NCI-H526 treated with DMSO at 0.1 percent for 48 hours (cell line): ENCODE measurements at places on chromosomes 7 and 10.

DNA sequence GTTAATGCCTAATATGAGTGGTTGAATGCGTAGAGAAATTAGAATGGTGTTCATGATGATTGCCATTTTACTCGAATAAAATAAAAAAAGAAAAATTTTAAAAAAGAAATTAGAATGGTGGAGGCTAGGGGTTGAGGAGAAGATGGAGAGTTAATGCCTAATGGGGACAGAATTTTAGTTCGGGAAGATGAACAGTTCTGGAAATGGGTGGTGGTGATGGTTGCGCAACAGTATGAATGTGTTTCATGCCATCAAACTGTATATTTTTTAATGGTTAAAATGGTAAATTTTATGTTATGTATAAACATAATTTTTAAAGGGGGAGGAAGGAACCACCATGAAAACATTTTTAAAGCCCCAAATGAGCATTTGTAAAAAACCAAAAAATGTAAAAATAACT lies 140.1 kb upstream of the AGK start:
- no peak for DNase-seq

- DNase-seq, result no peak
Measured at GRCh38 chr7:147044941-147045340, 928.3 kb downstream of the CNTNAP2 start.

GRCh38 chr7:100154651-100155491 lies 3.7 kb downstream of the TRAPPC14 start:
- no peak for DNase-seq

DNA sequence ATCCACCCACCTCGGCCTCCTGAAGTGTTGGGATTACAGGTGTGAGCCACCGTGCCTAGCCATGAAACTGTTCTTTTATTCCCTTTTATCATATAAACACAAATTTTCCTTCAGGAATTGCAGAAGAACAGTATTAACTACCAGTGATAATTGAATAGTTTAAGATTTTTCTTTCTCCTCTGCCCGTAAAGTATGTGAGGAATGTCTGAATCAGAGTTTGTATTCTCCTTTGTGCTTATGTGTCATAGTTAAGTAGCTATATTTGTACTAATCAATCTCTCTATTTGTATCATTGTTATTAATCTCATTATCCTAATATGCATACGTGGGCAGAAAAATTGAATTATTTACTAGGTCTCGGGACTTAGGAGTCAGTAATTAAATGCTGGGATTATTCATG lies 83.6 kb downstream of the ZNF277 start:
- DNase-seq, result no peak

DNA sequence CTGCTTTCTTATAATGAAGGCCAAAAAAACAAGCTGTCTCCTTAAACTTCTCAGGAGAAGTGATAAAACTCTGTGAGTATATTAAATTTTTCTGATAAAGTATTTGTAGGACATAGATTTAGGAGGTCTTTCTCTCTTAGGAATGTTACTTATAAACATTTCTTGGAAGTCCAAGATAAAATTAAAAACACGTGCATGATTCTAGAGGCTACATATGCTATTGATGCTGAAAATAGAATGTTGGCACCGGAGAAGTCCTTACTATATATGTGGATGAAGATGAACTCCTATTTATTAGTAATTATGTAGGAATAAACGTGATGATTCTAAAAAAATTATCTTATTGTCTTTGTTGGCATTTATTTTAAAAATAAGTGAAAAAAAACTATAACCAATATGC lies 241.3 kb upstream of the LRRTM3 start:
- DNase-seq, result no peak
